ENCODE measurements at places on chromosomes 16 and 17. TPM values are rescaled to one million over a fixed set of nuclear protein-coding genes. Genes with fewer than 3 reads are reported as not detected.

CCL7 gene
- total RNA-seq = not detected

- no peaks in the 10 kb centered on the region for H3K4me1 ChIP-seq
- H3K36me3 ChIP-seq = no peaks in the 10 kb centered on the region
- H3K27ac ChIP-seq = no peak overlapping the region
- DNase-seq = no peak
- H3K4me3 ChIP-seq = no peak overlapping the region
Measured at GRCh38 chr16:24523569-24523968, 15.8 kb upstream of the RBBP6 start.

- no peak for DNase-seq
- H3K36me3 ChIP-seq = no peaks in the 10 kb centered on the region
- H3K4me3 ChIP-seq = no peak overlapping the region
Measured at GRCh38 chr16:51298800-51299199, 147.7 kb upstream of the SALL1 start.

- H3K27ac ChIP-seq = no peak overlapping the region
- peaks cover 6% of the 10 kb centered on the region for H3K36me3 ChIP-seq
Measured at GRCh38 chr17:16439811-16440351, 24.5 kb downstream of the TRPV2 start.

SHISA9 gene
- total RNA-seq = 0.39 TPM

- H3K36me3 ChIP-seq = no peaks in the 10 kb centered on the region
- H3K27ac ChIP-seq = no peak overlapping the region
- no peak for DNase-seq
- no peak overlapping the region for H3K4me3 ChIP-seq
Measured at GRCh38 chr17:56320443-56320842, 167.2 kb downstream of the ANKFN1 start.

All from aorta (tissue), 5 donors.